ENCODE measurements at places on chromosomes 16 and 17. TPM values are rescaled to one million over a fixed set of nuclear protein-coding genes. Genes with fewer than 3 reads are reported as not detected.

MARVELD3 gene
- not detected for total RNA-seq

TNS4 gene
- total RNA-seq, result not detected

DNA sequence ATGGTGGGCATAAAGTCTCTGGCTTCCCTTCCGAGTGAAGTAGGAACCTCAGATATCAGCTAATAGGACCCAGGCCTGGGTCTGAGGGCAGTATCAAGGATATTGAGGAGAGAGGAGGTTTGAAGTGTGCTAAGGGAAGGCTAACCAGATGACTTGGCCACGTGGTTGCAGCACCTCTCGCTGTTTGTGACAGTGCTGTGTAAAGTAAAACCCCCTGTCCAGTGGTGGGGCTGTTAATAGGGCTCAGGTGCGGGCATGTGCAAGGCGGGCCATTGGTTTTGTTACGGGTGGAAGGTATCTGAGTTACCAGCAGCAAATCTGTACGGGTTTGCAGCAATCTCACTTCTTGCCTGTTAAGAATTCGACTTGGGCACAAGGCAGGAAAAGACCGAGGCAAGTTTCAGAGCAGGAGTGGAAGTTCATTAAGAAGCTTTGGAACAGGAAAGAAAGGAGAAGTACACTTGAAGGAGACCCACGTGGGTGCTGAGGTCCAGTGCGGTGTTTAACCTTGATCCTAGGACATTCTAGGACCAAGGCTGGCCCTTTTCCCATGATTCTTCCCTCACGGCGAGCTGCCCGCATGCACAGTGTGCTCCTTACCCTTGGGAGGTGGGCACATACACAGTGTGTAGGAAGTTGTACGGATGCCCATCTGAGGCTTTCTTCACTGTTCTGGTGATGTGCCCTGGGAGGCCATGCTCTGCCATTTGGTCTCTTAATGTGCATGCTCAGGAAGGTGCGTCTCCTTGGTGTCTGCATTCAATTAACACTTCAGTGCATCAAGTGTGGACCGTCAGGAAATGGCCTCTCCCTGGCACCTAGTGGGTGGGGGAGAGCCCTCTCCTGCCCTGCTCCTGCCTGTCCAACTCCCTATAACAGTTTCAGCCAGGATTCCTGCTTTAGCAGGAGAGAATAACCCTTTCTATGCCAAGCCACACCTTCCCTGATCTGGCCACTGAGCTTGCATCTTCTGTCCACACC, 20.3 kb downstream of the SGF29 start:
- DNase-seq, result no peak

DNA sequence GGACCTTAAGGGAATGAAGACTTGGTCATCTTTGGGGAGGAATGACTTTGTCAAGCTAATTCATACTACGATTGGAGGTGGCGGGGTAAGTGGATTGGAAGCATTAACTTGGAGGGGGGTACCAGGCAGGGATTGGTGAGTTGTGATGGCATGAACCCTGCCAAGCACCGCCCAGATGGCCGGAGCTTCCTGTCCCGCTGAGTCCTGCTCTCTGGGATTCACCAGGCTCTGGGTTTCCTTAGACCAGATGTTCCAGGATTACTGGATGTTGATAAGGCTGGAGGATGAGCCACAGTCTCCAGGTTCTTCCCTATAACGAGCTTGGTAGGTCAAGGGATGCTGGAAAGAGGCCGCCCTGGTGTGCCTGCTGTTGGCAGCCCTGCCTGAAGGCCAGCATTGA, 154.9 kb downstream of the SDK2 start:
- no peak for DNase-seq
